Natural killer cell treated with Interleukin-12 subunit alpha and Interleukin-12 subunit beta and Interleukin-15 and Interleukin-18, amount 100 ng/mL, for 72 hours (primary cell): ENCODE measurements at places on chromosomes 4 and X. TPM values are rescaled to one million over a fixed set of nuclear protein-coding genes. Genes with fewer than 3 reads are reported as not detected.

GRCh38 chr4:139872274-139872673, 206.7 kb downstream of the MGST2 start:
- no peak for DNase-seq
- peaks cover 4% of the 10 kb centered on the region for H3K27me3 ChIP-seq
- peaks cover 31% of the 10 kb centered on the region for H3K4me1 ChIP-seq
- peak overlapping the region; percentile 85 for H3K4me3 ChIP-seq
- H3K36me3 ChIP-seq: peaks cover 5% of the 10 kb centered on the region
- H3K27ac ChIP-seq: peak overlapping the region; percentile 65

GRCh38 chr4:104815665-104816064, 321.0 kb upstream of the CXXC4 start:
- DNase-seq: no peak
- H3K27me3 ChIP-seq: no peaks in the 10 kb centered on the region
- no peak overlapping the region for H3K4me3 ChIP-seq
- H3K27ac ChIP-seq: no peak overlapping the region
- H3K4me1 ChIP-seq: peaks cover 6% of the 10 kb centered on the region

DNA sequence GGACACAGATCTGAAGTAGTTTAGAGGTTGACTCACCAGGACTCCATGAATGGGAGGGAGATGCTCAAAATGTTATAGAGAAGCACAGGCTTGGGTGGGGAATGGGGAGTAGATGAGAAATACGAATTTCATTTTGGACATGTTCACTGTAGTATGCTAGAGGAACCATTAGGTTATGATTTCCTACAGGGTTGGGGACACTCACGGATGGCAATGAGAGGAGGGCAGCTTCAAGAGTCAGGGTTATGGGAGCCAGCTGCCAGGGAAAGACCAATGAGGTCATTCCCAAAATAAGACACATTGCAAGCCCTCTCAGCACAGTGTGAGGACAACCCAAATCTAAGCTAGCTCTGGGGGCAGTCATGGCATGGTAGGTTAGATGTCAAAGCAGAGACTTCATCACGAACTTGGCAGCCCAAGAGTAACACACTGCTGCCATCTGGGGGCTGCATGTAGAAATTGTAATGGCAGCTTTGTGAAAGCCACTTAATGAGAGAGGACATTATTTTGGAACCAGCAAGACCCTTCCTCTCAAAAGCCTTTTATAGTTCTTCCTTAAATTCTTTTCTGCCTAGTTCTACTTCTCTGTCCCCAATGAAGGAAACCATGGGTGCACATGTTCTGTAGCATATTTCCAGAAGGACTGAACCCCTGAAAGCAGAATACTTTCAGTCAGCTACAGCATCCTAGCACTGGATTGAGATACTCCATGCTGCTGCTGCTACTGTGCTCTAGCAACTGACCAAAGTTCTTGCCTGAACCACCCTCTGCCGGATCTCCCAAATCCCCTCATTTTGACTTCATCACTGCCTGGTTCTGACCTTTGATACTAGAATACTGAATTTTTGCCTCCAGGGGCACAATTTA, 16.2 kb upstream of the ZCCHC12 start:
- H3K27me3 ChIP-seq: peaks cover 18% of the 10 kb centered on the region
- H3K36me3 ChIP-seq: no peaks in the 10 kb centered on the region
- H3K4me3 ChIP-seq: no peak overlapping the region
- DNase-seq: no peak

DNA sequence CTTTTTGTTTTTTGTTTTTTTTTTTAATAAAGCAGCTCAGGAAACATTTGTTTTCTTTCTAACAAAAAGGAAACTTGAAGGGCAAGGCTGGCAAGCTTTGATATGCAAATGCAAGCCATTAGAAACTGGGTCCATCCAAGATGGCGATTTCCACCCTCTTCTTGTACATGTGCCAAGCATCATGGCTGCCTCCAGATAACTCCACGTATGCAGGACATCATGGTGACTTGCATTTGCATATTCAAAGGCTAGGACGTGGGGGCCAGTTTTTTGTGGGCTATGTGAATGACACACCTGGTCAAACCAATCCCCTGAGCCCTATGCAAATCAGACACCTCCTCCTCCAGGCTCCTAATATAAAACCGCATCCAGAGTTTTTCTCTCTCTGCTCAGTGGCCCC, 692.6 kb downstream of the FAM133A start:
- H3K36me3 ChIP-seq: no peaks in the 10 kb centered on the region
- no peak for DNase-seq
- H3K27me3 ChIP-seq: no peaks in the 10 kb centered on the region
- H3K27ac ChIP-seq: no peak overlapping the region
- no peak overlapping the region for H3K4me3 ChIP-seq
- no peaks in the 10 kb centered on the region for H3K4me1 ChIP-seq

Gene GPR50
- not detected for total RNA-seq

Gene FAM133A
- not detected for total RNA-seq

Gene UGT2A2
- total RNA-seq: not detected

Gene CYBB
- 0.10 TPM for total RNA-seq
